ENCODE measurements at places on chromosomes 7 and 10.

GRCh38 chr7:107152011-107152410 is 16.8 kb upstream of the HBP1 start:
- no peak for DNase-seq

GRCh38 chr10:120075349-120075748 is 182.8 kb downstream of the SEC23IP start:
- DNase-seq, result no peak

DNA sequence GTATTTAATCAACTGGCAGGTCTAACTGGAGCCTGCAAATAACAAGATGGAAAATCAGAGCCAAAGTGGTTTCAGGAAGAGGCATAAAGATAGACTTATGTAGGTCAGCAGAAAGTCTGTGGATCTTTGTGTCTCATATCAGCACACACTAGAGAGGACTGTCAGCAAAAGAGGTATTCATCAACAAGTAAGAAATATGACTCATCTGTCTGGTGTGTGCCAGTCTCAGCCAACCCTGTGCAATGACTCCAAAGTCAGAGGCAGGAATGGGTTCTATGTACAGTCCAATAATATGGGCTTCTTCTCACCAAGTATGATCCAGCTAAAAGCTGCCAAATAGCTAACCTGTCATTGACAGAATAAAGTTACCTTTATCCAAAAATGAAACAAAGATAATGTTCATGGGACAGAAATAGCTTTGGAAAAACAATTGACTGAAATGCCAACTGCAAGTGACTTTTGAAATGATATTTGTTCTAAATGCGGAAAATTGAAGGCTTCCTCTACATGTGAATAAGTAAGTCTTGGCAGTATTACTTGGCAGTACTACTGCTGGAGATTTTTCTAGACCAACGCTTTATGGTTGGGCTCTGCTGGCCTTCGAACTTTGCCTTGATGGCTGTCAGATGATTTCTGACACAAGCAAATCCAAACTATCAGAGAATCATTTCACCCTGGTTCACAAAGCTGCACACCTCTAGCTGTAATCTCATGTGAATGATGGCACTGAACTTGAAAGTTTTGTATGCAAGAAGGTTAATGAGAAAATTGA is 272.3 kb upstream of the SEMA3C start:
- DNase-seq, result no peak

GRCh38 chr7:35249537-35249907 is 4.4 kb downstream of the TBX20 start:
- no peak for DNase-seq

- no peak for DNase-seq
These were observed 32.1 kb downstream of the HERC4 start for GRCh38 chr10:68043030-68043429.

- DNase-seq, result no peak
These were observed 92.6 kb upstream of the KIF5B start for GRCh38 chr10:32148864-32149251.

DNA sequence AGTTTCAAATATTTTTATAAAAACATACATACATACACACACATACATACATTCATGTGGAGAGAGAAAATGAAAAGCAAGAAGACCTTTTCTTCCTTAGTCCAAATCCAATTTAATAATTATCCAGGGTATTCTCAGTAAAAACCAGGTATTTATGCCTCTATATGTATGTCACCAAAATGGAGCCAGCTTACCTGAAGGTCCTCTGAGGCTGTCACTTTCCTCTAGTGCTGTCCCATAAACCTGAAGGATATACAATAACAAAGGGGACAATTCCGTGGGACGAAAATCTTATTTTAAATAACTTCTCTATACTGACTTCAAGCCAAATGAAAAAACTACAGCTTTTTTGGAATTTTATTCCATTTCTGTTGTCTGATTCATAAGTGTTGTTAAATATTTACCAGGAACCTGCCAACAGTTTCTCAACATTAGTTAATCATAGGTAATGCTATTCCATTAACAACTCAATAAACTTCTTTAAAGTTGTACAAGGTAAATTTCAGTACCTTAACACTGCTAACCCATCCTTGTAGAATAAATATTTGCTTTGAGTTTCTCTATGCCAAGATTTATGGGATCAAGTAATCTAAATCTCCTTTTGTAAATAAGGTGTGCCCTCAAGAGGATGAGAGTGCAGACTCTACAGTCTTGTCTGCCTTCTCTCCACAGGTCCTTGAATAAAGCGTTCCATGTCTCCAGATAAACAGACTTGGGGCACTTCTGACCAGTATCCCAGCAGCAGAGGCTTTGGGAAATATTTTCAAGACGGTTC is 260.3 kb downstream of the AHR start:
- no peak for DNase-seq

DNA sequence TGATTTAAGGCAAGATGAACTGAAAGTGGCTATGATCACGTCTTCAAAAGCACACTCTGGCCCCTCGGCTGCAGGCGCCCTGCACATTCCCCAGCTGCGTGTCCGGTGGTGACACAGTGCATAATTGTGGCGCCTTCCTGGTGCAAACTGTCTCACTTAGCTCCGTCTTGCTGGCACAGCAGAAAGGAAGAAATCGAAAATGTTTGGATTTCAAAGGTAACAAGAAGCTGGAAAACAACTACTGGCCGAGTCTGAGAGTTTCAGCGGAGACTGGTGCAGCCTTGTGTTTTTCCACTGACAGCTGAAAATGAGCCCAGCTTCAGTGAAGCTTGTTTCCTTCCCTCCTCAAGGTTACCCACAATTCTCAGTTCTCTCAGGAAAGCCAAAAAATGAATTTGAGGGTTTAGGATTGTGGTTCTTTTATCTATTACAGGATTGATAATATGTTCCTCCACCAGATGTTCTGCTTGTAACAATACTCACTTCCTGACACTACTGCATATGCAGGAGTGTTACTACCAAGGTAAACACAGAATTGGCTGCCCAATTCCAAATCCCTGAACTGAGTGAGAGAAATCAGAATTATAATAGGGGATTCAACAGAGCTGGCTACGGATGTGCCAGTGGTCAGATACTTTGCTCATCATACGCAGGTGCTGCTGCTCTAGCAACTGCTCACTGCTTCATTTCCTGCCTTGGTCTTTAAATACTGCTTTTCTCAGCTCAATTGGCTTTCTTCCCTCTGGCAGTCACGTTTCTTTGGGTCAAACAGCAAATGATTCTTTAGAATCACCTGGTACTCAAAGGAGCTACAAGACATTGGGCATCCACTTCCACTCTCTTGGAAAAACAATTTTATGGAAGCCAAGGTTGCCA is 63.7 kb downstream of the TRUB1 start:
- DNase-seq, result peak; percentile 9

GRCh38 chr7:148698007-148698396 is 701 bp upstream of the CUL1 start:
- DNase-seq, result peak; percentile 57

DNA sequence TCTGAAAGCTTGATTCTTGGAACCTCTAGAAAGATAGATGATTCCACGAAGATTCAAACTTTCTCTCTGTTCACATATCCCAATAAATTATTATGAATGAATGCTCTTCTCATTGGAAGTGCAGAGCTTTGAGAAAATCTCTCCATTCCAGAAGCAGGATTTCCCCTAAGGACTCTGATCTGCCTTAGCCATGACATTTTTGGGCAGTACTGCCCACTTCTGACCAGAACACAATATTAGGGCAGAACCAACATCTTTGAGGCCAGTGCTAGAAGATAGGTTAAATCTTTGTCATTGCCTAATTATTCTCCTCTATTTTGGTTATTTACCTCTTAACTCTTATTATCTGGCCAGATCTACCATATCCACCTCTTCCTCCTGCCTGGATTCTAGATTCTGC is 49.9 kb downstream of the ARMC3 start:
- no peak for DNase-seq

- DNase-seq, result no peak
These were observed 8.0 kb upstream of the CELF2 start for GRCh38 chr10:11009471-11010308.

- DNase-seq, result peak; percentile 68
These were observed 175.4 kb upstream of the AHR start for GRCh38 chr7:17123020-17123419.

DNA sequence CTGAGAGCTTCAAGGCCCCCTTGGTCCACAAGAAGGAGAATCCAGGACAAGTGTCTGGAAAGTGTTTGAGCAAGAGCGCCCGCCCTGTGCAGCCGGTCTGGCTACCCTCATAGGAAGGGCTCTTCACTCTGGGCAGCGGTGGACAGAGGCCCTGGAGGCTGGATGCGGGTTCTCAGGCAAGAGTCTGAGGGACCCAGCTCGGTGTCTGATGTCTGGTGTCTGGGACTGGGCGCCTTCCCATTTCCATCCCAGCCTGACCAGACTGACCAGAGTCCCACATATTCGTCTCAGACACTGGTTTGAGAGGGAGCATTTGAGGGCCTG is 59.8 kb downstream of the HK1 start:
- DNase-seq, result no peak

GRCh38 chr10:30671026-30671616 is 41.6 kb upstream of the LYZL2 start:
- peak; percentile 67 for DNase-seq

GRCh38 chr10:76138286-76138685 is 706.9 kb downstream of the LRMDA start:
- DNase-seq, result no peak

GRCh38 chr7:69429911-69430383 is 168.3 kb upstream of the AUTS2 start:
- DNase-seq, result no peak

DNA sequence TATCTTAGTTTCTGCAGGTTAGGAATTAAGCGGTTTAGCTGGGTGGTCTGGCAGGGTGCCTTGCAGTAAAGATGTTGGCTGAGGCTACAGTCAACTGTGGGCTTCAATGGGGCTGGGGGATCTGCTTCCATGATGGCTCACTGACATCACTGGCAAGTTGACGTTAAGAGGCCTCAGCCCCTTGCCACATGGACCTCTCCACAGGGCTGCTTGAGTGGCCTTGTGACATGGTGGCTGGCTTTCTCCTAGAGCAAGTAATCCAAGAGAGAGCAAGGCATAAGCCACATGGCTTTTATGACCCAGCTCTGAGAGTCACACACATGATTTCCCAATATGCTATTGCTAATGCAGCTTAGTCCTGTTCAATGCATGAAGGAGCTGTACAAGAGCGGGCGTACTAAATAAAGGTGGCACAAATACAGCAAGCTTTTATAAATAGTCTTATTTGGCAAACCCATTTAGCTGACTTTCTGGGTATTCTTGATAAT is 109.1 kb downstream of the SEPTIN7 start:
- no peak for DNase-seq

DNA sequence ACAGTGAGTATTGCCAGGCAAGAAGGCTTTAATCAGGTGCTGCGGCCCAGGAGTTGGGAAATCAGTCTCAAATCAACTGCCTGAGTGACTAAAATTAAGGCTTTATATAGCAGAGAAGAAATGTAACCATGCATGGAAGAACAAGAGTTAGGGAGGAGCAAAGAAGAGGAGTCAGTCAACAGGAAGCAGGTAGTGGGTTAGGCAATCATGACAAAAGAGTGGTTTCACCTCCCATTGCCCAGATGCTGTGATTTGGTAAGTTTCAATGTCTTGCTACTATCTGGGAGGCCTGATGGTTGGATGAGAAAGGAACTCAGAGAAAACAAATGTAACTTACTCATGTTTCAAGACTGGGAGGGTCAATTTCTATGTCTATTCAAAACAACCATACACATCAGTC is 998.3 kb downstream of the GATA3 start:
- no peak for DNase-seq

DNA sequence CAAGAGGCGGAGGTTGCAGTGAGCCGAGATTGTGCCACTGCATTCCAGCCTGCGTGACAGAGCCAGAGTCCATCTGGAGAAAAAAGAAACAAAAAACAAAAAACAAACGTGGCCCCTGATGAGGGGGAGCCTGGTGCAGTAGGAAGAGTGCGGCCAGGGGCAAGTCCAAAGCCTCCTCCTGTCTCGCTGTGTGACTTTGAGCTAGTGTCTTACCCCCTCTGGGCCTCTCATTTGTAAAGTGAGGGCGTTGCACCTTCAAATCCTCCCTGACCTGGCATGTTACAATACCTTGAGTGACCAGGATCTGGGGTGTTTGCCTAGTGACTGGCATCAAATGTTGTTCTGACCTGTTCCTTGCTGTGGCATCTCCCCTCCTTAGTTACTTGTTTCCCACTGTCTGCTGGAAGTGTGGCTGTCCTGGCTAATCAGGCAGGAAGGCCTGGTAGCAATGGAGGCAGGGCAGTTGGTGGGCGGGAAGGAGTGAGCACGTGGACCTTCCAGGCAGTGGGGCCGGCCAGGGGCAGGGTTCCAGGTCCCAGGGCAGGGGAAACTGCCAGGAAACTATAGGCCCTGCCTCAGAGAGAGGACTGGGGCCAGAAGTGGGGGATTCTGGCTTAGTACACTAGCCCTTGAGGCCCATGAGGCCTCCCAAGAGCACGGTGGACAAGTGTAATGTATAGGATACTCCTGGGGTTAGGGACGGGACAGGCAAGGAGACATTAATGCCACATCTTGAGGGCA is 24.5 kb upstream of the GOLGA7B start:
- no peak for DNase-seq

DNA sequence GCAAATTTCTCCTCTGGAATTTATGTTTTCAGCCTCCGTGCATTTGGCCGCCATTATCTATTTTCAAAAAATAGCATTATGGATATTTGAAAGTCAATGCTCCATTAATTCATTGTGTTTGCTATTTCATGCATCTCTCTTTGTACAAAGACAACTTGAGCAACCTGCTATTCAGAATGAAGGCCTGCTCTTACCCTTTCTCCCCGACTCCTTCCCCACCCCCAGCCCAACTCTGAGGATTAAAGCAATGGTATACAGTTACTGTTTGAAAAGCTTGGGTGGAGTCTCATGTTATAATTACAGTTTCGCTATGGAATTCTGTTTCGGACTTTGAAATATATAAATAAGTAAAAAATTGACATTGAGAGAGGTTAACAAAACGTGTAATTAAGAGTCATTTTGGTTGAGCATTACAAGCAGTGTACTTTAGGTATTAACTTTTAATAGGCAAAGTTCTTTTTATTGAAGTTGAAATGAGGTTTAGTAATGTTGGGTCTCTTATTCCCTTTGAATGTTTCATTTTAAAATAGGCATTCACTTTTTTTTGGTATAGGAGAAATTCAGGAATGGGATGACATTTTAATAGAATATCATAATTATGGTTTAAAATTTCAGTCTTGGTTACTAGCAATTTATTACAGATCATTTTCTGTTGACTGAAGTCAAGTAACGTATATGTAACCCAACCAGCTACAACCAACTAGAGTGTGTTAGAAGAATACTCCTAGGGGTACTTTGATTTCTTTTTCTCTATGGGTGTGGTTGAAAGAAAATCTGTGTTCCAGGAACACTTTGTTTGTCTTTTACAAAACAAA is 93.1 kb downstream of the ARID5B start:
- no peak for DNase-seq

Data from common myeloid progenitor, CD34-positive (primary cell).